ENCODE measurements at places on chromosomes 5 and 9. TPM values are rescaled to one million over a fixed set of nuclear protein-coding genes. Genes with fewer than 3 reads are reported as not detected.

ZMAT2 gene
- 125 TPM for polyA plus RNA-seq

FOXD4 gene
- polyA plus RNA-seq: not detected

NUTM2F gene
- polyA plus RNA-seq: not detected

ARHGAP26 gene
- 5.3 TPM for polyA plus RNA-seq

ITK gene
- 0.08 TPM for polyA plus RNA-seq

RFESD gene
- polyA plus RNA-seq: 4.2 TPM

CDX1 gene
- not detected for polyA plus RNA-seq

ARHGEF39 gene
- polyA plus RNA-seq: 11.6 TPM

TAF11L12 gene
- polyA plus RNA-seq: not detected

PPP1R2B gene
- polyA plus RNA-seq: not detected

LCN9 gene
- polyA plus RNA-seq: not detected

LHFPL2 gene
- polyA plus RNA-seq: 3.2 TPM

UBAP2 gene
- 31.4 TPM for polyA plus RNA-seq

EHMT1 gene
- polyA plus RNA-seq: 69.6 TPM

PKD2L2 gene
- not detected for polyA plus RNA-seq

PCDHB16 gene
- 20.5 TPM for polyA plus RNA-seq

All from brain (organoid and tissue), 16 donors.